ENCODE measurements at places on chromosomes 5 and 9.

- DNase-seq, result no peak
Measured at GRCh38 chr5:122516432-122516743, 204.4 kb downstream of the SNCAIP start.

- peak; percentile 94 for DNase-seq
Measured at GRCh38 chr9:109001275-109001676, 12.0 kb downstream of the CTNNAL1 start.

GRCh38 chr5:38344891-38345290 lies 86.5 kb downstream of the EGFLAM start:
- DNase-seq, result no peak

GRCh38 chr5:81426359-81427030 lies 32.6 kb upstream of the ACOT12 start:
- no peak for DNase-seq

GRCh38 chr9:86022687-86023266 lies 76.6 kb downstream of the GOLM1 start:
- no peak for DNase-seq

DNA sequence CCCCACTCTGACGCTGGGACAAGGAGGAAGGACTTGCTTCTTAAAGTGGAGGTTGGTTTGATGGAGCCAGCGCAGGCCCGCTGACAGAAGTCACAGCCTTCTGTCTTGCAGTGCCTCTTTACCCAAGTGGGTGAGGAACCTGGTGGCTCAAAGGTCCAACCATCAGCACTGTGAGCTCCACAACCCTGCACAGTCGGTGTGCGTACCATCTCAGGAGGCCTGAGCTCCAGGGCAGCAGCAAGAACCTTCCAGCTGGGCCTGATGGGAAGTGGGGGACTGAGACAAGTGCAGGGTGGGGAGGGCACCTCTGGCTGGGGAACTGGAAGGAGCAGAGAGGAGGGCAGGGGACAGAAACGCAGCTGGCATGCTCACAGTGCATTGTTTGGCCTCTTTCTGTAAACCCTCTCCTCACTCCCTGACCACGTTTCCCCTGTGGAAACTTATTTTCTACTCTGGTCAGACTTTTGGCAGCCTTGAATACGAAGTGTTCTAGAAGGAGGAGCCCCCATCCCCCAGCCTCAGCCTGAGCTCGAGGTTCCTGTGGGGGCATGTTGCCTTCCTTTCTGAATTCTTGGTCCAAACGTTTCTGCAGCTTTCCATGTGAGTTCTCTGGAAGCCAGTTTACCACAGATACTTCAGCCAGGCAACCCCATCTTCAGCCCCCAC lies 178.5 kb upstream of the PITX1 start:
- no peak for DNase-seq

- peak; percentile 78 for DNase-seq
Measured at GRCh38 chr5:96067251-96067650, 105.6 kb upstream of the ELL2 start.

GRCh38 chr5:126433701-126434100 lies 10.5 kb downstream of the GRAMD2B start:
- peak; percentile 80 for DNase-seq

DNA sequence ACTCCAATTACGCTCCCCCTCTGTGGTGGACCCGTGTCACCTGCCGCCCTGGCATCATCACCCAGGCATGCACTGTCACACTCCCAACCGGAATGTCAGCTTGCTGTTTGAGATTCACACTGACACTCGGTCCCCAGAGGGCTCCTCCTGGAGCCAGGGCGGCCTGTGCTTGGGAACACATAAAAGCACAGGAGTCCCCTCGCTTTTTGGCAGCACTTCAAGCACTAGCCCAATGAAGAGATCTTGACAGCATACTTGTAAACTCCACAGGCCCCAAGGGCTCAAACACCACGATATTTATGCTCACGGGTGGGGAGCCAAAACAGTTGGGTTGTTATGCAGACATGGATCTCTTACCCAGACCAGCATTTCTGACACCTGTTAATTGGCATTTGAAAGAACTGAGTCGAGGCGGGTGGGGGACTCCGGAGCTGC lies 90.8 kb upstream of the EGFLAM start:
- no peak for DNase-seq

- DNase-seq, result no peak
Measured at GRCh38 chr5:149849280-149849965, 95.2 kb downstream of the PDE6A start.
